ENCODE measurements at places on chromosomes 7 and 10. TPM values are rescaled to one million over a fixed set of nuclear protein-coding genes. Genes with fewer than 3 reads are reported as not detected.

SEMA3C gene
- total RNA-seq, result 0.09 TPM

NACAD gene
- 5.8 TPM for total RNA-seq

GALNT17 gene
- total RNA-seq, result 48.4 TPM

SNX10 gene
- total RNA-seq, result 13.2 TPM

CRYGN gene
- 3.9 TPM for total RNA-seq

TRIL gene
- 0.77 TPM for total RNA-seq

DNA sequence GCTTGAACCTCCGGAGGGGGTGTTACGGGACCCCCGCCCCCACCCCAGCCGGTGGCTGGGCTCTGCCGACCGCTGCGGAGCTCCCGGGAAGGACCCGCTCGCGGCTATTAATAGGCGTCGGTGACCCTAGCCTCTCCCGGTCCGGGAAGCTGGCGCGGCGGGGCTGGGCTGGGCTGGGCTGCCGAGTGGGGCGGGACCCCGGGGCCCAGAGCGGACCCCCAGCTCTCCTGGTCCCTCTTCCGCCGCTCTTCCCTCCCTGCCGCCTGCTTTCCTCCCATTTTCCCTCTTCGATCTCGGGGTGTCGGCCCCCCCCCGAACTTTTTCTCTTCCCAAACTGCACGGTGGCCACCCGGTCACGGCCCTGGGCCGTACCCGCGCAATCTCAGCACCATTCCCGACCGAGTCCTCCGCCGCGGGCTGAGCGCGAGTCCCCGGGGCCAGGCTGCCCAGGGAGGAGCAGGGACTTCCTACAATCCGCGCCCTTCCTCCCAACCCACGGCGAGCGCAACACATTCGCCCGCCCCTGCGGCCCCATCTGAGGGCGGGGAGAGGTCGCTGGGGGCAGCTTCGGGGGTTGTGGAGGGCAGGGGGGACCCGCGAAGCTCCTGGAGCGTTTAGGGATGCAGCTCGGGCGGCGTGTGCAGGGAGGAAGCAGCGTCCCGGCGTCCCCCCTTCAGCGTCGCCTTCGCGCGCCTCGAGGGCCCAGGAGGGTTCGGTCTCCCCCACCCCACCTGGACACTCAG is 3.1 kb upstream of the ELFN1 start:
- no peak overlapping the region for H3K4me3 ChIP-seq
- no peaks in the 10 kb centered on the region for H3K36me3 ChIP-seq
- H3K27me3 ChIP-seq, result peaks cover 82% of the 10 kb centered on the region
- no peak overlapping the region for H3K27ac ChIP-seq
- peak; percentile 68 for DNase-seq
- no peaks in the 10 kb centered on the region for H3K4me1 ChIP-seq

DNA sequence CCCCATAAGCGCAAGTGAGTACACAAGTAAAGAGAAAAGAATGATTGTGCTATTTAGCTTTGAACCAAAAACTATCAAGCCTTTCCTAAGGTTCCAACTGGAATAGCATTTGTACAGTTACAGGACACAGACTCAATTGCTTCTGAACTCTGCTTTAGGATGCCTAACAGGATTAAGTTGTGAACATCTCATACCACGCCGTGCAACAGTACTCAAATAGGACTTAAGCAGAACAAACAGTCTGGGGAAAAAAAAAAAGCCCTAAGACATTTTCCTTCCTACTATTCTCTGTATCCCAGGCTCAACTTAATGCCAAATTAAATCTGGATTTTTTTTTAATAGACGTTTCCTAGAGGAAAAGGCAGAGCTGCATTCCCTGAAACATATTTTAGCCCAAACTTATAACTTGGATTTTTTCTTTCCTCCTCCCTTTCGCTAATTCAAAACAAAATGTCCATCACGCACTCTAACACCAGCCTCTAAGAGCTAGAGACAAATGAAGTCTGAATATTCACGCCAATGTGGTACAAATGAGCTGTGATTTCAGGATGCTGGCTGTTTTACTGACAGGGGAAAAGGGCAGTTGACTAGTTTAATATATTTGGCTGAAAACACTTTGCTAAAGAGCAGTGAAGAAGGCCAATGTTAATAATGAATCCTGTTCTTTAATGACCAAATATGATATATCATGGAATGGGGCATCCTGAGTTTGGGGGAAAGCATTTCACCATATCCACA is 68.6 kb downstream of the CALD1 start:
- DNase-seq, result no peak
- H3K4me3 ChIP-seq, result no peak overlapping the region
- H3K27ac ChIP-seq, result no peak overlapping the region

GRCh38 chr10:19638182-19638895 is 177.9 kb upstream of the PLXDC2 start:
- H3K27me3 ChIP-seq, result no peaks in the 10 kb centered on the region
- no peak overlapping the region for H3K27ac ChIP-seq
- no peak overlapping the region for H3K4me3 ChIP-seq
- H3K4me1 ChIP-seq, result no peaks in the 10 kb centered on the region
- no peaks in the 10 kb centered on the region for H3K36me3 ChIP-seq

DNA sequence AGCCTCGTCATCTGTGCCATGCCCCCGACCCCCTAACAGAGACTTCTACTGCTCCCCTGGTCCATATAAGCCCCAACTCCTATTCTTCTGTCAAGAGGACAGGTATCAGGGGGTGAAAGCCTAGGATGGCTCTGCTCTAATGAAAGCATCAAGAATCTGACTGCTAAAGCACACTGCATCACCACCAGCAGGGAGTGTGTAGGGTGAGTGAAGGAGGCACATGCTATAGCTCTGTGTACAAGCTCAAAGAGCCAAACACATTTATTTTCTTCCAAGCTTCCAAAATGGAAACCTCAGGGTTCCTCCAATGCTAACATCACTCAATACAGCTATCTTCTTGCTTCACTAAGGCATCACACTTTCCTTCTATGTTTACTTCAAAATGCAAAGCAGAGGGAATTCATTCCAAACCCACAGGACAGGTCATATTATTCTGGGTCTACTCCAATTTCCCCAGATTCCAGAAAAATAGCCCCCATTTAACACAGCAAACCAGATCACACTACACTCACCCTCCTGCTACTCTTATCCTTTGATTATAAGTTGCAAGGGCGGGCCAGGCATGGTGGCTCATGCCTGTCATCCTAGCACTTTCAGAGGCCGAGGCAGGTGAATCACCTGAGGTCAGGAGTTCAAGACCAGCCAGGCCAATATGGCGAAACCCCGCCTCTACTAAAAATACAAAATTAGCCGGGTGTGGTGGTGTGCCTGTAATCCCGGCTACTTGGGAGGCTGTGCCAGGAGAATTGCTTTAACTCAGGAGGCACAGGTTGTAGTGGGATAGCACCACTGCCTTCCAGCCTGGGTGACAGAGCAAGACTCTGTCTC is 36.6 kb downstream of the RHEB start:
- no peak for DNase-seq
- H3K27me3 ChIP-seq, result no peaks in the 10 kb centered on the region
- no peak overlapping the region for H3K4me3 ChIP-seq
- peaks cover 89% of the 10 kb centered on the region for H3K36me3 ChIP-seq
- H3K4me1 ChIP-seq, result peaks cover 10% of the 10 kb centered on the region

DNA sequence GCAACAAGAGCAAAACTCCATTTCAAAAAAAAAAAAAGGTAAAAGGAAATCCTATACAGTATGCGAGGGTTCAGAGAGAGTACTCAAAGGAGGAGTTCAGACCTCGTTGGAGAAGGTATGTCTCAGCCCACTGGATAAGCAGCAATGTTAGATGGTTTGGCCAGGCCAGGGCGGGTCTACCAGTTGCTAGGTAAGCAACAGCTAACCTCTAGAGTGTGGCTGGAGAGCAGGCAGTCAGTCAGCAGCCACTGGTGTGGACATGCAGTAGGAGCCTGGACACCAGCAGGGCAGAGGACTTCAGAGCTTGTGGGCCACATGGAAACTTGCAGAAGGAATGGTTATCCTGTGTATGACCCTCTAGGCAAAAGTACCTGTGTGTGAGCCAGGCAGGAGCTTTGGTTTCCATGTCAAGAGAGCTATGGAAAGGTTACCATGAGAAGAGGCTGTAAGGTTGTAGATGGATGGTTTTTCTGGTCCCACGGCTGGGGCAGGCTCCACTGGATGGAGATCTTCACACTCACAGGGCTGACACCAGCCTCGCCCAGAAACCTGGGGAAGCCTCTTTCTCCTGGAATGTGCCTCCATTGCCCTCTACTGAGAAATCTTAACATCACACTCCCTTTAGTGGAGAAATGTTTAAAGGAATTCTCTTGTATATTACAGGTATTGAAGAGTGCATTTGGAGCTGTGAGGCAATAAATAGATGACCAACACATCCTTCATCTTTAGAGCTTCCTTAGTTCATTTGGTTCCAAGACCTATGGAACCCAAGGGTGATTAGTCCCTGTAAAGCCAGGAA is 63.6 kb downstream of the CCDC186 start:
- H3K36me3 ChIP-seq, result no peaks in the 10 kb centered on the region
- no peaks in the 10 kb centered on the region for H3K27me3 ChIP-seq
- DNase-seq, result peak; percentile 69
- no peaks in the 10 kb centered on the region for H3K4me1 ChIP-seq

DNA sequence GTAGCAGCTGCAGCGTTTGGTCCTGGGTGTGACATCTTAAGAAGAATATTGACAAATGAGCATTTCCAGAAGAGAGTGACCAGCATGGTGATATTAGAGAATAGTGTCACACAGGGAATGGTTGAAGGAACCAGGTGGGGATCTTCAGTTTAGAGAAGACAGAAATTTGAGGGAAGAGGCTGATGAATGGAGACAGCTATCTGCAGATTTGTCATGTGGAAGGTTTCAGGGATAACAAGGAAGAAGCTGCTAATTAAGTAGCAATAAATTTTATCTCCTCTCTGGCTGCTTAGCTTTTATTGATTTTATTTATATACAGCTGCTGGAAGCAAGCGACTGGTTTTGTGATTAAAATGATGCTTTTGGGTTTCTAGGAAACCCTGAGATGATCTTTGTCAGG is 26.0 kb downstream of the SDK1 start:
- no peak overlapping the region for H3K4me3 ChIP-seq
- no peaks in the 10 kb centered on the region for H3K36me3 ChIP-seq
- H3K4me1 ChIP-seq, result no peaks in the 10 kb centered on the region

DNA sequence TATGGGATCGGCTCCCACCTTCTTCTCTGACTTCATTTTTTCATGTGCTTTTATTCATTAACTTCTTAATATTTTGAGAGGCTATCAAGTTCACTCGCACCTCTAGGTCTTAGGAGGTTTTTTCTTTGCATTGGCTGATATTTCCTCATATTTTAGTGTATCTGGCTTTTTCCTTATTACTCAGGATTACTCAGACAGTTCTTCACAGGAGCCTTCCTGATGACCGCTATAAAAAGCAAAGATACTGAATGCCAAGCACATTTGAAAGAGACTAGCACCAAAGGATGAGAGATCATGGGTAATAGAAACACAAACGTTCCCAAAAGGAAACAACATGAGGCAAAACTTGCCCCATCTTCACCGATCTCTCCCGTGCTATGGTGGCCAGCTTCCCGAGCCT is 409.2 kb upstream of the KLF6 start:
- no peaks in the 10 kb centered on the region for H3K27me3 ChIP-seq
- no peak overlapping the region for H3K4me3 ChIP-seq
- DNase-seq, result no peak

- no peak overlapping the region for H3K4me3 ChIP-seq
- no peak overlapping the region for H3K27ac ChIP-seq
- H3K4me1 ChIP-seq, result no peaks in the 10 kb centered on the region
- DNase-seq, result no peak
- no peaks in the 10 kb centered on the region for H3K27me3 ChIP-seq
These were observed 245.9 kb downstream of the SKAP2 start for GRCh38 chr7:26618449-26618848.

GRCh38 chr10:5071411-5072198 is 22.6 kb upstream of the AKR1C3 start:
- no peak overlapping the region for H3K4me3 ChIP-seq
- H3K4me1 ChIP-seq, result peaks cover 3% of the 10 kb centered on the region
- H3K36me3 ChIP-seq, result no peaks in the 10 kb centered on the region
- peak overlapping the region; percentile 47 for H3K27ac ChIP-seq

GRCh38 chr7:133026210-133026859 is 55.6 kb downstream of the CHCHD3 start:
- DNase-seq, result no peak
- H3K27me3 ChIP-seq, result no peaks in the 10 kb centered on the region
- no peak overlapping the region for H3K4me3 ChIP-seq
- H3K36me3 ChIP-seq, result peaks cover 15% of the 10 kb centered on the region

DNA sequence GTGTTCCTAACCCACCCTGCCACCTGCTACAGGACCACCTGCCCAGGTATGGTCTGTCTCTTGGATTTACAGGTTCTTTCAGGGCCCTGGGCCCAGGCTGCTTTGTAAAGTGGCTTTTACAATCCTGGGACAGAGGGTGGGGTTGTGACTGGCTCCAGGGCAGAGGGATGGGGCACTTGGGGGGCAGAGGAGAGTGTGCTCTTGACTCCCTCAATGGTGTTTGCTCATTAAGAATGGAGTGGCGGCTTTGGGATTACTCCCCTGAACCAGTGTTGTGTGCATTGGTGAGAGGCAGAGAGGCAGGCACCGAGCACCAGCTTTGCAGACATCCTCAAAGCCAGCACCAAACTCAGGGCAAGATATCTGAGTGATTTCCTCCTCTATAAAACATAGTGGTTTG is 43.5 kb downstream of the VWA2 start:
- no peak for DNase-seq
- no peaks in the 10 kb centered on the region for H3K4me1 ChIP-seq
- H3K36me3 ChIP-seq, result no peaks in the 10 kb centered on the region
- H3K27me3 ChIP-seq, result no peaks in the 10 kb centered on the region
- H3K4me3 ChIP-seq, result no peak overlapping the region
- no peak overlapping the region for H3K27ac ChIP-seq

GRCh38 chr7:37771342-37771741 is 77.1 kb upstream of the NME8 start:
- no peak overlapping the region for H3K27ac ChIP-seq
- no peak overlapping the region for H3K4me3 ChIP-seq
- no peaks in the 10 kb centered on the region for H3K4me1 ChIP-seq
- H3K27me3 ChIP-seq, result no peaks in the 10 kb centered on the region
- DNase-seq, result no peak
- no peaks in the 10 kb centered on the region for H3K36me3 ChIP-seq

DNA sequence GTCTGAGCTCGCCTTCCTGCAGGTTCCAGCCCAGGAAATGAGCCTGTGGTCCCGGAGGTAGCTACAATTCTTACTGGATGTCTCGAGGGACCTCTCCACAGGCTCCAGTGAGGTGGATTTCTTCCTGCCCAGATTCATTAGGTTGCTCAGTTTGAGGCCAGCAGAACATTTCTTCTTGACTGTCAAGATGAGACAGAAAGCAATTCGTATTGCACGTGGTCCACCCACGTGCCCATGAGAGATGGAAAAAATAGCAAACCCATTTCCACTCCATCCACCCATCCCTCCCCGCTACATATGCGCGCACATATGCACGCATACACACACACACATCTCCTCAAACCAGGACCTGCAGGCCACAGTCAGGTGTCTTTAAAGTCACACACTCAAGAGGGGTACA is 68.7 kb downstream of the VWA2 start:
- no peak overlapping the region for H3K4me3 ChIP-seq
- H3K4me1 ChIP-seq, result no peaks in the 10 kb centered on the region
- peaks cover 6% of the 10 kb centered on the region for H3K27me3 ChIP-seq
- DNase-seq, result no peak
